ENCODE measurements at places on chromosomes 6 and 20.

GRCh38 chr6:12884983-12885382 lies 168.4 kb downstream of the PHACTR1 start:
- DNase-seq, result no peak

DNA sequence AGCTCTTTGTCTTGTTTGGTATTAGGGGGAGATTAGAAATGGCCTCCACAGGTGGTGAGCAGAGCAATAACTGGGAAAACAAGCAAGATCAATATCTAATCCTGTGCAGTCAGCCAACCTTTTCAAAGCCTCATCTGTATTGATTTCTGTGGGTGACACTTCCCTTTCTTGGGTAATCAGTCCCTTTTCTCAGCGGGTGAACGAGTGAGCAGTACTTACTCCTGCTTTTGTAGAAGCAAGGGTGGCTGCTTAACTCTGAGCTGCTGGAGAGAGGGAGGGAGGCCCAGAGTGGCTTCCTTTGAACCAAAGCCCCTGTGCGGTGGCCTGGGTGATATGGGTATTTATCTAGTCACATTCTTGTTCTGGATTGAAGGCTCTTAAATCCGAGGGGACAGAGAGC lies 254.8 kb upstream of the CHD6 start:
- no peak for DNase-seq

- DNase-seq, result peak; percentile 80
These were observed at the start of gene EDN1 for GRCh38 chr6:12289933-12290820. Gene EDN1 (plus strand): TSS chr6:12290361. CDS start chr6:12290630, 269 bp downstream.

- no peak for DNase-seq
These were observed 147.5 kb upstream of the TCF21 start for GRCh38 chr6:133741375-133741861.

DNA sequence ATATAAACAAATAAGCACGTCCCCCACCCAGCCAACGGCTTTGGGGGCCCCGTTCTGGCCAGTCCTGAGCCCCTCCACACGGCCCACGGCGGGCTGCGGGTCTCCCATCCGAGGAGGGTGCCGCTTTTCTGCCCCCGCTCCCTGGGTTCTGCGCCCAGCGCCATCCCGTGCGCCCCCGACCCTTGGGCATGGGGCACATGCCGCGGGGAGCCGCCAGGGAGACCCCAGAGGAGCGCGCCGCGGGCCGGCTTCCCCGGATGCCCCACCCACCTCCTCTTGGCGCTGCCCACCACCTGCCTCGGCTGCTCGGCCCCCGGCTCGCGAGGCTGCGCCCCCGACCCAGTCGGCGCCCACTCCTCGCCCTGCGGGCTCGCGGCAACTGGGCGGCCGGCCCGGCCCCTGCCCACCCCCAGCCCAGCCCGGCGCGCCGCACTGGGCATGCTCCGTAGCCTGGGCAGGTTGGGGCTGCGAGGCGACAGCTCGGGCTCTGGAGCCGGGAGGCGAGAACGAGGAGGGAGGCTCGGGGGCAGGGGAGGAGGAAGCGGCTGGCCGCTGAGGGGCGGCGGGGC lies 570 bp upstream of the PLCB4 start:
- DNase-seq, result peak; percentile 75

All from mesothelial cell of epicardium (in vitro differentiated cells).